ENCODE measurements at places on chromosomes 7 and 10. TPM values are rescaled to one million over a fixed set of nuclear protein-coding genes. Genes with fewer than 3 reads are reported as not detected.

Gene ZFAND4
- 11.8 TPM for total RNA-seq

Gene MRLN
- total RNA-seq: not detected

Gene CNPY1
- total RNA-seq: not detected

Gene ZNF33B
- total RNA-seq: 4.9 TPM

Gene COL13A1
- not detected for total RNA-seq

Gene SH2D4B
- total RNA-seq: 0.13 TPM

Gene NEUROG3
- not detected for total RNA-seq

Gene EGR2
- 121 TPM for total RNA-seq

Gene TMEM139
- 0.19 TPM for total RNA-seq

Gene GPR26
- not detected for total RNA-seq

Gene SPDYE11
- not detected for total RNA-seq

Gene CD36
- 0.68 TPM for total RNA-seq

Gene MYH16
- total RNA-seq: not detected

Measured in activated T-cell treated with anti-CD3 and anti-CD28 coated beads, Interleukin-2, amount 50 U/mL, for 4 hours (primary cell).